Thymus (tissue), 14 donors: ENCODE measurements at places on chromosomes 16 and 17. TPM values are rescaled to one million over a fixed set of nuclear protein-coding genes. Genes with fewer than 3 reads are reported as not detected.

The AGRP gene
- 0.09 TPM for total RNA-seq

The CTRB2 gene
- not detected for total RNA-seq

The ASGR1 gene
- total RNA-seq = 0.90 TPM

The SAMD14 gene
- total RNA-seq = 0.42 TPM

The TMEM235 gene
- 1.8 TPM for total RNA-seq
